ENCODE measurements at places on chromosomes 3 and 15.

DNA sequence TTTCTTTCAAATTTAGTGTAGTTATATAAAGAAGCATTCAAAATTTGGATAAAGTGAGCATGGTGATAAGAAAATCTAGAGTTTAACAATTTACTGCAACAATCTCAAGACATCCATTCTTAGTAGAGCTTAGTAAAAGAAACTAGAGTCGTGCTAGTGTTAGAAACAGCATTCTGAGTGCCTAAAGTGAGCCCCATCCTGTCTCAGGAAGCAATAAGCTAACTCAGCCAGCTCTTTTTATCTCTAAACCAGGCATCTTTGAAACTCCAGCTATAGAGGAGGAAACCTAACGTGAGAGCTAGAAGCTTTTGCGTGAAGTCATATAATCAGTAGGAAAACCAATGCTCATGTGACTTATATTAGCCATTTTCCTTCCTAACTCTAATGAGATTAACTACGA is 1187.1 kb upstream of the EPHA6 start:
- DNase-seq = no peak

- DNase-seq = no peak
Observed at GRCh38 chr3:28039234-28039633, 202.2 kb upstream of the CMC1 start.

DNA sequence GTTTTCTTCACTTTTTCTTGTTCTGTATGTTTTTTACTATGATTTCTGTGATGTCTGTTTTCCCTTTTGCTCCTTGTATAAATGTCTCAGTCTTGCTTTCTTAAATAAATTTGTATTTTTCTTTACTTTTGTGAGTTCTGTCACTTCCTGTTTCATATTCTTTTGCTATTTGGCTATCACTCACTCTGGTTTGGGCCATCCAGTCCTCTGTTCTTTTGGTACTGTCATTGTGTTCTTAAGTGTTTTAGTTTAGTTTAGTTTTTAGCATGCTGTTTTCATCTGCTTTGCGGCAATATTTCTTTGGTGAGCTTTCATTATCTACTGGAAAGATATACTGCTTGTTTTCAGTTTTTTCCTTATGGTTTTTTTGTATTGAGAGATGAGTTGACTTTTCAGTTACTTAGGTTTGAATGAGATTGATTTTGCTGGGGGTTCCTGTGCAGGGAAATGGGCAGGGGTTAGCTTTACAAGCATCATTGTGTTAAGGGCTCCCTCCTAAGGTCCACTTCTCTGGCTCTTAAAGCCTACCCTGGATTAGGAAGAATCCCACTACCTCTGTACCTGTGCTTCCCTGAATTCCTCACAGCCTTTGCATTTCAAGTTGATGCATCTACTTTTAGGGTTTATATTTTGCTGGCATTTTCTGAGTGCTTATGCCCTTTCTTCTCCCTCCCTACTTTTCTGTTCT is 35.1 kb downstream of the PDCD6IP start:
- DNase-seq = no peak

GRCh38 chr3:196969134-196969659 is 564 bp upstream of the PIGZ start:
- no peak for DNase-seq

DNA sequence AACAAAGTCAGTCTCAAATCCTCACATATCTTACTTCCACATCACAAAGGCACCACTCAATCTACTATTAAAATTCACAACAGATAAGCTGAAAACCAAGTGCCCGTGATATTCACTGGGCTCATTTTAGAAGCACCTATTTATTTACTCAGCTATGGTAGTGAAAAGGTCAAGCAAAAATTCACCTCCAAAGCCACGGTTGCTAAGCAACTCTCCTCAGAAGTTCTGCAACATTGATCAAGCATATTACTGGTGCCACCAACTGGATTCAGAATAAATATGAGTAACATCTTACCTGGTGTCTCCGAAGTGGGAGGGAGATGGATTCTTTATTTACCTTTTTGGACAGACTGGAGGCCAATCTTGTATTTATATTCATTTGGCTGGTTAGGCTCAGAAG is 714.8 kb downstream of the FHIT start:
- DNase-seq = no peak

DNA sequence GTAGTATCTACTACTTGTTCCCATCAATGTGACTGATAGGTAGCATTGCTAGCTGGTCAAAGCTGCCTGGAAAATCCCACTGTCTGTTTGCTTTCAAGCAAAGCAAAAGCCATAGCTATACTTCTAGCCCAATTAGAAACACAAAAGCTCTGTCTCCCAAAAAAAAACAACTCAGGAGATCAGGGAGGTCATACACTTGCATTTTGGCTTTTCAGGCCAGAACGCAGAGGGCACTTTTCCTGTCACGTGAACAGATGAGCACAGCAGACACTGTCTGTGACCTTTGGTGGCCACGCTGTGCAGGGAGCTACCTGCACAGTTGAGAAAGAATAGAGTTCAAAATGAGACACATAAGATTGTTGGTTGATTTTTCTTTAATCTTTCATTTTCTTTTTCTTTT is 441.7 kb upstream of the PDZRN3 start:
- DNase-seq = no peak

- DNase-seq = no peak
Observed at GRCh38 chr3:149247929-149248691, 26.5 kb upstream of the CP start.

DNA sequence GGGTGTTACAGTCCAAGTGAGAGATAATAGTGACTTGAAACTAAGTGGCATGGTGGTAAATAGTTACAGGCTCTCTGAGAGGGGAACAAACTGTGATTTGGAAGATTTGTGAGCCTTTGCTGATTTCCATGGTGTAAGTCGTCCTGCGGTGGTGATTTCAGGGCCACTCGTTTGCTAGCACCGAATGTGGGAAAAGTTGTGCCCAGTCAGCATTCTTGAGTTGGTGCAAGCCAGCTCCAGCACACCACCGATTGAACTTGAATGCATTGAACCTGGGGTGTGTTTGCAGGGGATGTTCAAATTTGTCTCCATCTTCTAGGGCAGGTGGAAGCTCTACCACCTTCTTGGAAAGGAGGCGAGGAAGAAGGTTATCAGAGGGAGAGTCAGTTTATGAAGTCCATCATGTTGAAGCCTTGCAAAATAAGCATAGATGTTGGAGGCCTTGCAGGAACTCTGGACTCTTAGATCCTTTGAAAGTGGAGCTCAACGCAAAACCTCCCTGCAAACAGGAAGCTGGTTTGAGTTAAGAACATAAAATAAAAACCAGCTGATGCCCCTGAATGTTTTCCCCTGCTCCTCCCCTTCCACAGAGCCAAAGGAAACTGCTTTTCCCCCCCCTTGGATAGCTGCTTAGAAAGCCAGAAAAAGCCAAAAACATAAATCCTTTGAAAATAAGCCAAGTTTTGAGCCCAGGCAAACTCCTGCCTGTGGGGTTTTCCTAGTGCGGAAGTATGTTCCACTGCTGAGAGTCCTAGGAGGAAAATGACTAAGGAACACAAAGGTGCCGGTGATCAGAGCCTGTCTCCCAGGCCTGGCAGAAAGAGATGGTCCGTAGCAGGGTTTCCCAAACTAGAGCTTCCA is 21.9 kb downstream of the MAPKBP1 start:
- no peak for DNase-seq

GRCh38 chr3:170511371-170511770 is 74.5 kb downstream of the SLC7A14 start:
- no peak for DNase-seq

DNA sequence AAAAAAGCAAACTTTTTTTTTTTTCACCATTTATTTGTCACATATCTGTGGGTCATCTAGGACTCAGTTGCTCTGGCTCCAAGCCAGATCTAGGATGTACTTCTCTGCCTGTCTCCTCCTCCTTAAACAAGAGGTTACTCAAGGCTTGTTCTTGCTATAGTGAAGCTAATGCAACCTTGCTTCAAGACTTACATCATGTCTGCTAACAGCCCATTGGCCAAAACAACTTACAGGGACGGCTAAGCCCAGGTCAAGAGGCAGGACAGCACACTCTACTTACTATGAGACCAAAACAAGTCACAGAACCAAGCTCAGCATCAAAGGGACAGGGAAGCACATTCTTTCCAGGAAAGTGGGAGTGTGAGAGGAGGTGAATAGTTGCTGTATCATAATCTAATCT is 123.8 kb upstream of the BNIP2 start:
- no peak for DNase-seq

GRCh38 chr15:97140216-97140615 is 809.7 kb downstream of the NR2F2 start:
- no peak for DNase-seq

GRCh38 chr3:98877132-98877531 is 24.4 kb downstream of the DCBLD2 start:
- DNase-seq = no peak

DNA sequence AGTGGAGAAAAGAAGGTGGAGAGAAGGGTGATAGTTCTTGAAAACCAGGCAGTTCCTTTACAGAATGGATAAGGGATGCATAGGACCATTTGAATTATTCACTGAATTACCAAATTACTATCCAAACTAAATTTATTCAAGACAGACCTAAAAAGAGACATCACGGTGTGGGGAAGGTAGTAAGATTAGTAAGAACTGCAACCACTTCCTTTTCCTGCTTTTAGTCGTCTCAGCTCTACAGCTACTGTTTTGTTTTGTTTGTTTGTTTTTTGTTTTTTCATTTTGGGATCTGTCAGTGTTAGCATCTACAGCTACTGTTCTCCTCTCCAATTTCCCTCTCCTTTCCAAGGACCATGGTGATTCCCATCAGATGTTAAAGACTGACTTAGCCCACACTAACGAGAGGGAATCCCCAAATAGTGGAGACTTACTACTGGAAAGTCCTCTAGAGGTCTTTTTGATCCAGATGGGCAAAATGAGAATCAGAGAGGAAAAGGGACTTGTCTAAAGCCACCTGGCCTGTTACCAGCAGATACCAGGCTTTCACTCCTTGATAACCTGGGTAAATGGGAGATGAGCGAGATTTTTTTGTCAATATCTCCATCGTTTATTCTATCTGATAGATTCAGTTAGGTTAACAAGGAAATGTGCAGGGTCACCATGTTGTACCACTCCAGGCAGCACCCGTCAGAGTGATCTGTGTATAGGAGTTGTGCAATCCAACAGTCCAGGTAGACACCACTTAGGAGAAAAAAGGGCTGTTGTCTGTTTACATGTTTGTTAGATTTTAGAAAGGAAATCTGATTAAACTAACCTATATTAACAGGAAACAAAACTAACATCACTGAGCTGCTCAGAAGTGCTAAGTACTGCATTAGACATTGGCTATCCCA is 6.0 kb downstream of the HCLS1 start:
- DNase-seq = no peak

DNA sequence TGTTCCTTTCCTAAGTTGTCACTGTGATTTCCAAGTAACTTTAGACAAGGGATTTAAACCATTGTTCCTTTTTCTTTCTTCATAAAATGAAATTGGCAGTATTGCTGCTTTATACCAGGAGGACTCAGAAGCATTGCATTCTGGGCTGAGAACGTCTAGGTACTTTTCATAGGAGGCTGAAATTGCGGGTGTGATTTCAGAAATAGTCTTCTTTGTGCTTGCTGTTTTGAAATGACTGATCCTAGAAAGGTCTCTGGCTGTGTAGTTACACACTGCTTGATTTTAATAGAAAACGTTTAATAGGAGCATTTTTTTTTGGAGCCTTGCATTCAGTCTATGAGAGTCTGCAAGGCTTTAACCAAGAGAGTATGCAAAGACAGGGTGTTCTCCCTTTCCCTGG is 56.3 kb downstream of the PPM1L start:
- no peak for DNase-seq

GRCh38 chr15:58410353-58410752 is 21.4 kb upstream of the LIPC start:
- no peak for DNase-seq

- DNase-seq = no peak
Observed at GRCh38 chr3:492586-493316, 296.2 kb downstream of the CHL1 start.

GRCh38 chr3:98744283-98744682 is 18.9 kb upstream of the ST3GAL6 start:
- no peak for DNase-seq

- DNase-seq = no peak
Observed at GRCh38 chr3:42655331-42655888, 1.9 kb downstream of the ZBTB47 start.

DNA sequence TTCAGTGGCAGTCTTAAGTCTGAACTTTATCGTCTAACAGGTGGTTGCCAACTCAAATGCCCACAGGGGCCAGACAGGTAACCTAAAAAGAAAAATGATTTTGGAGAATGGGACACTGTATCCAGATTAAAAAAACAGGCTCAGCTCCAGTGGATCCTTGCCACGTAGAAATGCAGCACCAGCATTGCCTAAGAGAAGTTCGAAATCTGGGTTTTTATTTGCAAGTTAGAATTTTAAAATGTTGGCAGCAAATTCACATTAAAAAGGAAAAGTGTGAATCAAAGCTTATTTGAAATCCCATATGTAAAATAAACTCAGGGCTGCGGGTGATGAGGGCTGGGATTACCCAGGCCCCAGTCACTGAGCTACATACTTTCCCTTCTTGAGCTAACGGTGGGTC is 408.5 kb upstream of the SUCLG2 start:
- no peak for DNase-seq

- no peak for DNase-seq
Observed at GRCh38 chr15:79676621-79677020, 220.2 kb downstream of the MTHFS start.

DNA sequence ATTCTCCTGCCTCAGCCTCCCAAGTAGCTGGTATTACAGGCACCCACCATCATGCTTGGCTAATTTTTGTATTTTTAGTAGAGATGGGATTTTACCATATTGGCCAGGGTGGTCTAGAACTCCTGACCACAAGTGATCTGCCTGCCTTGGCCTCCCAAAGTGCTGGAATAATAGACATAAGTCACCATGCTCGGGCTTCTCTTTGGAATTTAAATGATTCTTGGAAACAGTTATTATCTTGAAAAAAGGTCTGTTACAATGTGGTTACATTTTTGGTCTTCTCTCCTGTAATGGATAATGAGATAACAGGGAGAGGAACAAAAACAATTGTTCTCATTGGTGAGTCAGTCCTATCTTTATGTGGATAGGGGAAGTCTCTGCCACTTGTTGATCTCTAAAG is 59.8 kb upstream of the AADACL2 start:
- no peak for DNase-seq

DNA sequence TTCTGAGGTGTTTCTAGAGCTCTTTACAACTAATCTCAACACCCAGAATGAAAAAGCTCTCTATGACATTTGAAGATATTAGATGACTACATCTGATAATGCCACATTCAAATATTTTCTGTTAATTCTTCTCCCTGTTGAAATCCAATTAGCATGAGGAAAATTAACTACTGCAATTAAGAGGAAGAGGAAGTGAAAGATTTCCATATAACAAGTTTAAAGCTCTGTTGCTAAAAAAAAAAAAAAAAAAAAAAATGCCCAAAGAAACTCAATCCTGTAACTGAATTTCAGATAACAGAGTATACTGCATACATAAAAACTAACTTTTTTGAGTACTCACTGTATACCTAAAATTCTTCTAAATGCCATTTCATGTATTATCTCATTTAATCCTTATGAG is 109.8 kb downstream of the TNIK start:
- DNase-seq = no peak

- DNase-seq = no peak
Observed at GRCh38 chr3:25567806-25568524, 96.7 kb downstream of the TOP2B start.

DNA sequence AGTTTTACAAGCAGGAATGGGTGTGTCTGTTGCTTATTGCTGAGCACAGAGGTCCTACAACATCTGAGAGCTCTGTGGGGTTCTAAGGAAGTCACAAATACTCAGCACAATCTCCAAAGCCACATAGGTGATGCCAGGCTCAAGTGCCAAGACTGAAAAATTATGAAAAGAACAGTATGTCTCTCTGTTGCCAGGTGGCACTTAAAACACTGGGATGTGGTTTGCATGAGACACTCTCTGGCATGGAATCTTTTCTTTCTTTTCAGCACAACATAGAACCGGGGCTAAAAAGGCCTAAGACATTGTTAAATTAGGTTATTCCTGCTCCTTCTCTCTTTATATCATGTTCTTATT is 127.3 kb upstream of the PRICKLE2 start:
- no peak for DNase-seq
